ENCODE measurements at places on chromosomes 4 and X.

- DNase-seq: no peak
These were observed 6.7 kb upstream of the PLAC8 start for GRCh38 chr4:83121246-83121645.

DNA sequence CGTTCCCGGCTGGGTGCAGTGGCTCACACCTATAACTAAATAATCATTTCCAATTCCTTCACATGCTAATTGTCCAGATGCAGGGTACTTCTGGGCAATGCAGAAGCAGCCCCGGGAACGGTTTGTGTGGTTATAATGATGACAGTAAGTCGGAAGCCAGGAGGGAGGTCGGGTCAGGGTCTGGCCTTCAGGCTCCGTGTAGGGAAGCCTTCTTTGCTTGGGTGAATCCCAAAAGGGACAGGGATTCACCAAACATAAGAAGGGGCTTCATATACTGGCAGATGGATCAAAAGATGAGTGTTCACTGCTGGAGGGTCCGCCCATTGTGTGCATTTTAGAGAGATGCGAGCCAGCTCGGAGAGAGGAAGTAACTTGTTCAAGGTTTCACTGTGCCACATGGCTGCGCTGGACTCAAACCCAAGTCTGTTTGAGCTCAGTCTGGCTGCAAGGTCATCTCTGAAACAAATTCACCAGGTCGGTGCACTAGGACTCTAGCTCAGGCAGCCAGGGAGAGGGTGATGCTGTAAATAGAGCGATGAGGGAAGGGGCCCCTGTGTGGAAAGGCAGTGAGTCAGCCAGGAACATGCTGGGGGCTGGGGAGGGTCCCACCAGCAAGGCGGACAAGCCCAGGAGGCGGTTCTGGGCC is 4.8 kb upstream of the KIAA0232 start:
- peak; percentile 30 for DNase-seq

DNA sequence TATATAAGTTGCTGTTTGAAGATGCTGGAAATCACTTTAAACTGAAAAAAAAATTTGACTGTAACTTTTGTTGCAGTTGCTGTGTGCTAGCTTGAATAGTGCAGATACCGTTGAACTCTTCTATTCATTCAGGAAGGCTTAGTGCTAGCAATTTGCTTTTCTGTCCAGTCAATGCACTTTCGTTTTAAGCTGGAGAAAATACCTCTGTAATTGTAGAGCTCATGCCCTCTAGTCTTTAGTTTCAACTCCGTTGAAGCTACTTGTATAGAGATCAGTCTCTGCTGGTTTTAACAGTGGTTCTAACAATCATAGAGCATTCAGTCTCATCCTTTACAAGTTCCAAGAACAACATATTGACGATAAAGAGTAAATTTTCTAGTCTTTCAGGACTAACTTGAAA is 49.0 kb upstream of the TRPC3 start:
- no peak for DNase-seq

DNA sequence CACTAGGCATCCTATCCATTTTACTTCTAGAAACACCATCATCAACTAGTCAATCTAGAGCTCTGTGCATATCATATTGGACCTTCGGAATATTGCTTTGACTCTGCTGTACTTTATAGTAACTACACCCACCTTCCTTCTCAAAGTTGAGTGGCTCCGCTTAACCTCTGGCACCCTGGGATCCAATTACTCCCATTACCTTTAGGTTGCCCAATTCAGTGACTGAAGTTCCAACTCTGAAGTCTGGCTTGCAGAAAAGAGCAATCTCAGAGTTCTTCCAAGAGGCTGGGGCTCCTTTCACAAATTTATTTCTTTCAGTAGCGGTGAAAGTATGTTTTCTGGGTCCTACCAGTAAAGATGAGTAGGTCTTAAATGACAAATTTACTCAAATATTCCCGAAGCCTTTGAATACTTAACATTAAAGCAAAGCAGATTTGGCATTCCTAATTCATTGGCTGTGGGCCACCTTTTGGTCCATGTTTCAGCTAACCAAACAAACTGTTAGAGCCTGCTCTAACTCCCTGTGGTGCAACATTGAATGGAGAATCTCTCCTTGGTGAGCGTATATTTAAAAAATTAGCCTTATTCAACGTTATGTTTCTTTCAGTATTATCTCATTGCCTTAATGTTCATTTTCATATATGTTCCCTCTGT is 1215.8 kb downstream of the RAPGEF2 start:
- DNase-seq: no peak

- DNase-seq: no peak
These were observed 90.4 kb upstream of the PCDH10 start for GRCh38 chr4:133058701-133059100.

DNA sequence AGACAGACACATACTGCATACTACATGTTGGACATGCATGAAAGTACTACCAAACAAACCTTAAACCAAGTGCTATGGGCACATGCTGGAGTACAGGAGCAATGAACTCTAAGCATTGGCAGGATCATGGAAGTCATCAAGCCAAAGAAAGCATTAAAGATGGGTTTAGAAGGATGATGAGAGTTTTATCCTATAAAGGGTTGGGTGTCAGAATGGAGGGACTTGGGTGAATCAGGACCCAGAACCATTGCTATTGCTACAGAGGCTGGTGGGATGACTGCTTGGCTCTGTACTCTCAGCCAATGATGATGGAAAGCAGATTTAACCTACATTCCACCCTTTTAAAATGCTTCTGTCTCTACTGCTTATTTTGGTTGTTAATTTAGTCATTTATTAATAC is 233.9 kb upstream of the EDA2R start:
- no peak for DNase-seq

GRCh38 chr4:168832763-168833575 is 177.1 kb downstream of the CBR4 start:
- no peak for DNase-seq

DNA sequence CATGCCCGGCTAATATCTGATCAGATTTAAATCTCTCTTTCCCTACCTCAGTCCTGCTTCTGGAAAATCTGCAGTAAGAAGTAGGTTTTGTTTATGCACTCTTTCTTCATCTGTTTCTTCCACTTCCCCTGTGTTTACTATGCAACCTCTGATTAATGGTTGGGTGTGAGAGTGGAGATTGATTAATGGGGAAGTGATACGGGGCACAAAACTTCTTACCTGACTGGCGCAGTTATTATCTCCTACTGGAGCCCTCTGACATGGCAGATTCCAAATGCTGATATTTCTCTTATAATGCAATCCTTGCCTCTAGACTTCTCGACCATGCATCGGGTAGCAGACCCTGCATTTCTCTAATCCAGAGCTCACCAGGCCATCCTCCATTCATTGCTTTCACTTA is 60.2 kb upstream of the HPGD start:
- no peak for DNase-seq

DNA sequence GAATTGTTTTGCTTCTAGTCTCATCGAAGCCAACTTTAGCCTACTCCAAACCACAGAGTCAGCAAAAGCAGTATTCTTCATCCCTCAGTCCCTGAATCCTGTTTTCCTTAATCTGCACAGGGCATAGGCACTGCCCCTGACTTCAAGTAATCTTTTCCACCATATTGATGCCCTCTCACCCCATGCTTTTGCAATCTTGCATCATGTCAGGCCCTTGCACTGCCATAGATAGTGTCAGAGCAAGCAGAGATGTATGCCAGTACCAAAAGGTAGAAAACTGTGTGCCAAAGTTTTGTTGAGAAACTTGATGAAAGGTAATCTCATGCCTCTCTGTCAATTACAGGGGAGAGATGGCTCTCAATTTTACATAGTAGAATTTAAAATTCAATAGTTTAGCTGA is 131.1 kb downstream of the CFAP299 start:
- no peak for DNase-seq

- DNase-seq: no peak
These were observed 22.3 kb downstream of the QRFPR start for GRCh38 chr4:121358473-121358872.

- no peak for DNase-seq
These were observed 105.4 kb downstream of the MSN start for GRCh38 chrX:65772842-65773241.

- no peak for DNase-seq
These were observed 235.1 kb downstream of the PPARGC1A start for GRCh38 chr4:23654791-23655190.

DNA sequence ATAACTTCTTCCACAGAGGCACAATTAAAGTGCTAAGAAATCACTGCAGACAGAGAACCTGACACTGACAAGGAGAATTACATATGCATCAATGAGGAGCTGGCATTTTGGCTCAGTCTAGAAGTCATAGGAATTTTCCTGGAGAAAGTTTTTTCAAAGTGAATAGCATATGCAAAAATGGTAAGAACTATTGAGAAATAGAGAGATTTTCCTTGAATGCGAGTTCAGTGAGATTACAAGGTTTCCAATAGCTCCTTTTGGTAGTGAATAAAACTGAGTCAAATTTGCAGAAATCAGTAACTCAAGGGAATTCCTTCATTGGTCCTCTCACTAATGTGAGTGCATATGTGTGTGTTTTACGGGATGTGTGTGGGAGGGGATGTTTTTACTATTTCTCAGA is 557.5 kb downstream of the PPARGC1A start:
- no peak for DNase-seq

DNA sequence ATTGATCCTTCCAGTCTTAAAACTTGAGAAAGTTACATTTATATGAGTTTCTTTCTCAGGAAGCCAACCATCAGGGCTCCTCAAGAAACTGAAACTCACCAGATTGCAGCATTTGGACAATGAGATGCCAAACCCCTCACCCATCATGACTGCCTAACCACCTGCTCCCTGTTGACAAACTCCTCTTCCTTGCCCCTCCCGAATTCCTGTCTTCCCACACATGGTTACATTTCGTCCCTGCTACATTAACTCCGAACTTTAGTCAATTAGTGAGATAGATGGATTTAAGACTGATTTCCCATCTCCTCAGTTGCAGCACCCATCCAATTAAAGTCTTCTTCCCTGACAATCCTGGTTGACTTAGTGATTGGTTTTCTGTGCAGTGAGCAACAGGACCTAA is 118.7 kb downstream of the ZNF330 start:
- no peak for DNase-seq

DNA sequence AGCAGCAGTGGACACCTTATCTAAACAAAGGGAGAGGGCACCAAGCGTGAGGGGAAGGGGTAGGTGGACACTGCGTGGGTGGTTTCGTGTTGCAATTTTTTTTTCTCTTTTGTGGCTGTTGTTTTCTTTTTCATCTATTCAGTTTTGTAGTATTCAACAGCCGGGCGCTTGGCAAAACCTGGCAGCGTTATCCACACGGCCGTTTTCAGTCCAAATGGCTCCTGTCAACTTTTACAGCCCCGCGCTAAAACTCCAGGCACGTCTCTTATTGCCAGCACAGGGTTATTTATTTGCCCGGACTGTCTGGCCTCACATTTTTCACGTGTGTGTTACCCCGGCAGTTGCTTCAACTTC is 192.2 kb downstream of the BCOR start:
- peak; percentile 24 for DNase-seq

GRCh38 chrX:112961981-112962380 is 121.3 kb upstream of the AMOT start:
- DNase-seq: no peak

DNA sequence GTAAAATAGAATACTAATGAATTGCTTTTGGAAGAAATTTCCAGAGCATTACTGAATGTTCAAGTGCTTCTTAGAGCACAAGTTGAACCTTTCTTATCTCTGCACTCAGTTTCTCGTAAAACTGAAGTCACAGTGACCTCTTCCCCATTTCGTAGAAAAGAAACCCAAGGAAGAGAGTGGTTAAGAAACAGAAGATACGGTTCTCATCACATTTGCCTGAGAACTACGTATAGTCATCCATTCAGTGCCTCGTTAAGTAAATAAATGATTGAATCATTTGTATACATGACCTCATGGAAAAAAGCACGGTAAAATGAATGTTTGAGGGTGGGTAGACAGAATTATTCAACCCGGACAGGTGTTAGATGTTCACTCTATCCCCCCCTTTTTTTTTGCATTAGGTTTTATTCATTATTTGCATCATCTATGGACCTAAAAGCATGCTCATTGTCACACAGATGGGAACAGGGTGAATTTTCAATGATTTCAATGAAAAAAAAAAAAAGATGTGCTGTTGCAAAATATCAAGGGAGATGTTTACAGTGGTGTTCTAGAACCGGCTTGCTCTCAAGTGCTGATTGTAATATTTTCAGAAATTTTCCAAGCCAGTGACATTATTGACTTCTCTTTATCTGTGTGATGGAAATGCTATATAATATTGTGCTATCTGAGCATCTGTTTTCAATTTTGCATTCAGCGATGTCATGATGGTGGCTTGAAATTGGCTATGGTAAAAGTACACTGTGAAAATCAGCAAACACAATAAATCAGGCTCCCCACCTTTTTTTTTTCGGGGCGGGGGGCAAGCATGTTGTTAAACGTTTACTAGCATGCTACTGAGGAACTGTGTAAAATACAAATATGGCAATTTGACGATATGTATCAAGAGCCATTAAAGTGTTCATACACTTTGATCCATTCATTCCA is 4.3 kb downstream of the RHOH start:
- peak; percentile 61 for DNase-seq

DNA sequence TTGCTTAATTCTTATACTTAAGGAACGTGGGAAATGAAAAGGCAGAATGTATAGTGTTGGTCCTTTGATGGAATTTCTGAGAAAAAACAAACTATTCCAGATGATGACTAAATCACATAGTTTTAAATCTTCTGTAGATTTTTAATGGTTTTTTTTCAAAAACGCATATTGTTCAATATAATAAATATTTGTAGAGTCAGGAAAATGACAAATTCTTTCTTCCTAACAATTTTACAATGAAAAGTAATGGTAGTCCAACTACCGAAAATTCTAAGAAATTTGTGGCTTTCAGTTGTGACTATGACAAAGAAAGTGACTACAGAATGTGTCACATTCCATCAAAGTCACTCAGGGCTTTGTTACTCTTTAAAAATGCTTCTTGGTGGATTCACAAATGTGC is 164.8 kb upstream of the PITX2 start:
- DNase-seq: no peak

Measured in inflammatory macrophage (primary cell).